ENCODE measurements at places on chromosomes 12 and 14.

- no peak for DNase-seq
Measured at GRCh38 chr12:53613821-53614220, 12.4 kb downstream of the ATF7 start.

DNA sequence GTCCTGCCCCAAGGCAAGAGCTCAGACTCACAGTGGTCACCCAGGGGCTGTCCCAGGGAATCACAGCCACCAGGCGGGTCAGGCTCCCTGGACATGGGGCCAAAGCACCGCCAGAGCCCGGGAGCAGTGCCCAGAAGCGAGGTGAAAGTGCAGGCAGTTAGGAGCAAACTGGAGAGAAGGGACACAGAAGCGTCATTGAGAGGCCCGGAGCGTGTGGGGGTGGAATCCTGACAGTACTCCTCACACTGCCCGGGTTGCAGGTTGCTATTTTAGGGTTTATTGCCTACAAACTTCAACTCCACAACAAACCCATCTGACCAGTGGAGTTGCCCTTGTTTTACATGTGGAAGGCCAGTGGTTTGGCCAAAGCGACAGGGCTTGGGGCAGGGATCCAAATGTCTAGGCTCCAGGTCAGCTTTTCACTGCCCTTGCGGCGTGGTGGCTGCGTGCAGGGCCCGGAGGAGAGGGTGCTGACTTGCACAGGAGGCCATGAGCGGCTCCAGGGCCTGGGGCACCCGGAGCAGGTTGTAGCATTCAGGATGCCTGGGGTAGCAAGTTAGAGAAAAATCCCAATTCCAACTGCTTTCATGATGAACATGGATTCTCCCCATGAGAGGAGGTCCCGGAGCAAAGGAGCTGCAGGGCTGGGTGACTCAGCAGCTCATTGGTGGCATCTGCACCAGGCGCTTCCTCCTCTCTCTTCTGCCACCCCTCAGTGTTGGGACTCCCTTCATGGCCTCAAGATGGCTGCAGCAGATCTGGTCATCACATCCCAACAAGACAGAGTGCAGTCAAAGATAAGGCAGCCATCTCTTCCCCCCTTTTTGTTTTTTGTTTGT, 112.3 kb upstream of the NCOR2 start:
- DNase-seq: no peak

DNA sequence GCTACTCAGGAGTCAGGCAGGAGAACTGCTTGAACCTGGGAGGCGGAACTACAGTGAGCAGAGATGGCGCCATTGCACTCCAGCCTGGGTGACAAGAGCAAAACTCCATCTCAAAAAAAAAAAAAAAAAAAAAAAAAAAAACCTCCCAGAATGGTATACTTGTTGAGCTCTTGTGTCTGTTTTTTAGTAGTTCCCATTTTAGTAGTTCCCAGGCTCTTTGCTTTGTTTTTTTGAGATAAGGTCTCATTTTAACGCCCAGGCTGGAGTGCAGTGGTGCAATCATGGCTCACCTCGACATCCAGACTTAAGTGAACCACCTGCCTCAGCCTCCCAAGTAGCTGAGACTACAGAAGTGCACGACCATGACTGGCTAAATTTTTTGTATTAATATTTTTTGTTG, 13.4 kb downstream of the ATXN2 start:
- DNase-seq: no peak

- no peak for DNase-seq
Measured at GRCh38 chr14:75335571-75335970, 56.9 kb downstream of the FOS start.

GRCh38 chr14:40887912-40888311, 718.8 kb upstream of the LRFN5 start:
- DNase-seq: no peak

DNA sequence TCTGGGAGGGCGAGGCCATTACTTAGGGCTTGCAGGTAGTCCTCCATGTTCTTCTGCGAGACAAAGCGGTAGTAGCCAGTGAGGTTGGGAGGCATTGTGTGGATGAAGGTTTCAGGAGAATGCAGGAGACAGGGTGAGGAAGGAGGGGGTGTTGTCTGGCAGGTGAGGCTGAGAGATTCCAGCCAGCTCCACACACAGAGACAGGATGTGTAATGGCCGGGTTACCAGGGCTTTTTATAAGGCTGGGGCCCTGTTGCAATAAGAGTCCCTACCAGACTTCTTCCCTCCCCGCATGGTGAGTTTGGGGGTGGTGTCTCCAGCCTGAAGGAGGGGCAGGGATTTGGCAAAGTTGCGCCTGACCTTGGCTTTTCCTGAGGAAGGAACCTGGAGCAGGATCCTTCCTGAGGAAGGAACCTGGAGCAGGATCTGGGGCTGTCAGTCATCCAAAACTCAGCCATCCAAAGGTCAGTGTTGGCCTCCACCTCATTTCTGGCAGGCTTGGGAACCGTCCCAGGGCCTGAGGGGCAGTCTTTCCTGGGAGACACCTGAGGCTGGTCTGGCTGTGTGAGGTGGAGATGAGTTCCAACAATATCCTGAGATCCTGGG, at the start of gene RBP5:
RBP5 (minus strand) TSS at position 209 of the 606 bp plus-strand sequence; CDS start at position 95, 114 bp downstream.
- no peak for DNase-seq

DNA sequence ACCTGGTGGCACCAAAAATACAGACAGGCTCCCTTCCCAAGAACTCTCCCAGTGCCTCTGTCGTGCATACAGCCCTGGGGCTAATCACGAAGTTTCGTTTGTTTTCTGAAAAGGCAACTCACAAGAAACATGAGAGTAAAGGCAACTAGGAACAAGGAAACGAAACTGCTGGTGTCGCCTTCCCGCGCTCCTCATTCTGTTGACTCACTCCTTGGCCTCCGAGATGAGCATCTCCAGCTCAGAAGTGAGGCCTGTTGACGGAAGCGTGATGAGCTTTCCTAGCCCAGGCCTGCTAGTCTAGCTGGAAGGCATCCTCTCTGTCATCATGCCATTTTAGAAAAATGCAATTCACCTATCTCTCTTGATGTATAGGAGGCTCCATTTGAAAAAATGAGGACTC, 50.5 kb downstream of the TTC9 start:
- no peak for DNase-seq

DNA sequence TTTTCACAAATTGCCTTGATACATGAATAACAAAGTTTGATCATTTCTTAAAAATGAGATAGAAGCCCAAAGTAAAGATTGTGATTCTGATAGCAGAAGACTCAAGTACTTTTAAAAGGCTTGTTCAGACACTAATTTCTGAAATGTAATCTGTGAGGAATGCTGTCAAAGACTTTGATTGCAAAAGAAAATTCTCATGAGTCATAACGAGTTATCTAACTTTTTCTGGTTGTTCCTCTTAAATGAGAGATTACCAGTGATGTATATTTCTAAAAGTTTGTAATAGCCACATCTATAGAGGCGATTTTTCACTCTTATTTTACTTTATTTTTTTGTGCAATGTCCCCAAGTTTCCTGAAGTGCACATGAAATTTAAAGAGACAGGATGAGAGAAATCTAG, 7.0 kb downstream of the PYGL start:
- DNase-seq: no peak
